ENCODE measurements at places on chromosomes 7 and 10.

- no peak for DNase-seq
Measured at GRCh38 chr10:88037623-88038022, 174.2 kb downstream of the PTEN start.

DNA sequence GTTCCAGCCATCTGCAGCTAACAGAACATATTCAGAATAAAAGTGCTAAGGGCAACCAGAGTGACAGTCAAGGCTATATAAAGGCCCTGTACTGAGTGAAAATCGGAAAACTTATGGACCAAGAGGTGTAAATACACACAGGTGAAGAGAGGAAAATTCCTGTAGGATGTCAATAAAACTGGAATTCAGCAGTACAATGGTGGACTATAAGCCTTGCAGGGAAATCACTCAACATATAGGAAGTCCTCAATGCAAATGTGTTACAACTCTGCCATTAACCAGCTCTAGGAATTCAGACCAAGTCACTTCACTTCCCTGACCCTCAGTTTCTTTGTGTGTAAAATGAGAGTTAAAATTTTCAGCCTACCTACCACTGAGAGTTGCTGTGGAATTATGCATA lies 7.7 kb downstream of the USP6NL start:
- DNase-seq, result no peak

- DNase-seq, result no peak
Measured at GRCh38 chr10:118276727-118277126, 65.4 kb downstream of the FAM204A start.

DNA sequence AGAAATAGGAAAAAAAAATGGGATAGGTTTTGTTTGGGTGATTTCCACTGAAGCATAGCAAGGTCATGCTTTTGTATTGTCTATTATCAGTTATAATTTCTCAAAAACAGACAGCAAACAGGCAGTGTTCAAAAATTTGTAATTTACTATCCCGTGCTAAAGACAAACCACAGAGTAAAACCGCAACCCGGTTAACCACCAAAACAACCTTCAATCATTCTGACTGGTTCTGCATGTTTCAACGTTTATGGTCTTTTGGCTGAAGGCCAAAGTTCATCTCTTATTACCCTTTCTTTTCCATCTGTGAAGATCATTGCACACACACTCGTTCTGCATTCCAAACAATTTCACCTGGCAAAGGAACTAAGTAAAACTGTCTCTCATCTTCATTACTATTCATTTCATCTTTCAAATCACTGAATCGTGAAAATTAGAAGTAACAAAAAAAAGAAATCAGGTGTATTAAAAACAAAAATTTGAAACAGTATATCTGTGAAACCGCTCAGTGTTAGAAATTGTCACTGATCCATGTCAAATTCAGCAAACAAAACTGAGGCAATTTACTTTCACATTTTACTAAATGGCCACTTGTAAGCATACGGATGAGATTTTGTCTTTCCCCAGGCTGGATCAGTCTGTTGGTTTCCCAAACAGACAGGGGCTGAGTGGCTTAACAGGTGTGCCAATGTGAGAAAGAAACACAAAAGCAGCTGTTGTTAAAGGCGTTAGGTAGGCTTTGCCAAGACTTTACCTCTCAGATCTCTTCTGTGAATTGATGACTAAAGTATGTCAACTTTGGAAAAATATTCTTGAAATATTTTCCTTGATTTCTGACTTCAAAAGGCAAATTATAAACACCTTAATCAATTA lies 539.6 kb downstream of the CNTNAP2 start:
- DNase-seq, result peak; percentile 60

- no peak for DNase-seq
Measured at GRCh38 chr7:159060440-159060839, 84.2 kb downstream of the VIPR2 start.

GRCh38 chr10:522350-522749 lies 167.1 kb downstream of the DIP2C start:
- DNase-seq, result no peak

DNA sequence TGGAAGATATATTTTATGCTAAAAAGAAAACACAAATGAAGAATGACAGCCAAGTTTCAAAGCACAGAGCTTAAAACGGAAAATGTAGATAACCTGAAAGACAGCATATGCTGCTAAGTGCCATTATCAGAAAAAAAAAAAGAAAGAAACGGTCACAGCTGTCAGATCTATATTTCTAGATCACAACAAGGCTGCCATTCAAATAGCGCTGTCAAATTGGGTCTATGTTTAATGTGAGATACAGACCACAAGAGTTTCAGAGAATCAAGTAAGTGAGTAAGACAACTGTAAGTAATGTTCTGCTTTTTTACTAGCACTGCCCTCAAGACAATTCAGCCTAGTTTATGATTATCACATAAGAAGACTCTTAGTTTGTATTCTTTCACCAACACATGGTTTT lies 66.1 kb upstream of the RNF148 start:
- DNase-seq, result no peak

GRCh38 chr10:93554760-93555432 lies 11.6 kb upstream of the FFAR4 start:
- peak; percentile 60 for DNase-seq

- DNase-seq, result no peak
Measured at GRCh38 chr10:5975641-5976473, 1.5 kb downstream of the IL15RA start.

GRCh38 chr7:101804967-101805366 lies 12.5 kb upstream of the CUX1 start:
- DNase-seq, result no peak

DNA sequence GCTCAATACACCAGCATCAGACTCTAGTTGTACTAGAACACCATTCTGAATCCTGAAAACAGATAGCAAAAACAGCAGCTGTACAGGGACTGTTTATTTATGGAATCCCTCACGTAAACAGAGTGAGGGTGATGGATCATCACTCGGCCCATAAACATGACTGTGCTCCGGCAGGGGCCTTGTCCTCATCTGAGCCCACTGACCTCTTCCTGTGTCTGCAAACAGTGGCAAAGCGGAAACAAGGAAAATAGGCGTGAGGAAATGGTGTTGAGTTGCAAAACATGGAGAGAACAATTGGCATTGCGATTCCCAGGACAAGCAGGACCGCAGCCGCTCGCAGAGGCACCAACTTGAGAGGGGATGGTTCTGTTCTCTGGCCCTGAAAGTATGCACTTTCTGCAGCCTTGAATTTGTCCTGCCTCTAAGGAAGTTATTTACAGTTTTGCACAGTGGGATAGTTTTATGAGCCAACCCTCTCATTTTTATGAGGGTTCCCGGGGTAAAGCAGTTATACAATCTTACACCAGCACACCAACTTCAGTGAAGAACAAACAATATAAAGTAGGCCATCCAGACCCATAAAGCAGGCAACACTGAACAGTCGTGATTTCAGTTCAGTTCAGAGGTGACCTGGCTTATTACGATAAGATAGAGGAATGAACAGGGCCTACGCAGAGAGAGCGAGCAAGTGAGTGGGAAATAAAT lies 248.0 kb upstream of the FZD8 start:
- no peak for DNase-seq

GRCh38 chr7:7699970-7700369 lies 18.4 kb downstream of the RPA3 start:
- no peak for DNase-seq

- no peak for DNase-seq
Measured at GRCh38 chr7:155298288-155298833, 683 bp downstream of the INSIG1 start.

GRCh38 chr10:70558871-70559810 lies 43.4 kb downstream of the PRF1 start:
- DNase-seq, result no peak

- no peak for DNase-seq
Measured at GRCh38 chr10:73232887-73233286, 14.2 kb downstream of the DNAJC9 start.

DNA sequence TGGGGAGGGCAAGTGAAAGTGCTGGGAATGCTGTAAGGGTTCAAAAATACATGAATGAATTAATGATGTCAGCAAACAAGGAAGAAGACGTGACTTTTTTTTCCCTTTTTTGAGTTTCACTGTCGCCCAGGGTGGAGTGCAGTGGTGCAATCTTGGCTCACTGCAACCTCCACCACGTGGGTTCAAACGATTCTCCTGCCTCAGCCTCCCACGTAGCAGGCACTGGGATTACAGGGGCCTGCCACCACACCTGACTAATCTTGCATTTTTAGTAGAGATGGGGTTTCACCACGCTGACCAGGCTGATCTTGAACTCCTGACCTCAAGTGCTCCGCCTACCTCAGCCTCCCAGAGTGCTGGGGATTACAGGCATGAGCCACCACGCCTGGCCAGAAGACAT lies 30.0 kb downstream of the DENND10 start:
- DNase-seq, result no peak

- DNase-seq, result no peak
Measured at GRCh38 chr10:113091920-113092319, 141.9 kb downstream of the TCF7L2 start.

DNA sequence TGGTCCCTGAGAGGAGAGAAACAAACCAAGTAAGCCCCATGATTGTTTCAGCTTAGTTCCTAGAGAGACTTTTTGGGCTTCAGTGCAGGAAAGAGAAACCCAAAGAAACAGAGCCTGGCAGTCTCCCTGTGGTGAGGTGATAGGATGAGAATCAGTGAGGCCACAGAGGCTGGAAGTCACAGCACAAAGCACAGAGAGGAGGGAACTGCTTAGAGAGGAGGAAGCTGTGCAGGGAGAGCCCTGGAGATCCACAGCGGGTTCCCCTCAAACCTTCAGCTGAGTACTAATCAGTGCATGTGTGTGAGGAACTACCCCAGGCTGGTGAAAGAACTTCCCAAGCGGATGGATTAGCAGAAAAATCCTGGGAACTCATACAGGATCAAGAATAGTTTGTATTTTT lies 27.4 kb upstream of the HECW1 start:
- no peak for DNase-seq

- DNase-seq, result no peak
Measured at GRCh38 chr10:21150166-21150565, 253.1 kb upstream of the NEBL start.

GRCh38 chr7:45036796-45037195 lies 36.8 kb downstream of the CCM2 start:
- no peak for DNase-seq

DNA sequence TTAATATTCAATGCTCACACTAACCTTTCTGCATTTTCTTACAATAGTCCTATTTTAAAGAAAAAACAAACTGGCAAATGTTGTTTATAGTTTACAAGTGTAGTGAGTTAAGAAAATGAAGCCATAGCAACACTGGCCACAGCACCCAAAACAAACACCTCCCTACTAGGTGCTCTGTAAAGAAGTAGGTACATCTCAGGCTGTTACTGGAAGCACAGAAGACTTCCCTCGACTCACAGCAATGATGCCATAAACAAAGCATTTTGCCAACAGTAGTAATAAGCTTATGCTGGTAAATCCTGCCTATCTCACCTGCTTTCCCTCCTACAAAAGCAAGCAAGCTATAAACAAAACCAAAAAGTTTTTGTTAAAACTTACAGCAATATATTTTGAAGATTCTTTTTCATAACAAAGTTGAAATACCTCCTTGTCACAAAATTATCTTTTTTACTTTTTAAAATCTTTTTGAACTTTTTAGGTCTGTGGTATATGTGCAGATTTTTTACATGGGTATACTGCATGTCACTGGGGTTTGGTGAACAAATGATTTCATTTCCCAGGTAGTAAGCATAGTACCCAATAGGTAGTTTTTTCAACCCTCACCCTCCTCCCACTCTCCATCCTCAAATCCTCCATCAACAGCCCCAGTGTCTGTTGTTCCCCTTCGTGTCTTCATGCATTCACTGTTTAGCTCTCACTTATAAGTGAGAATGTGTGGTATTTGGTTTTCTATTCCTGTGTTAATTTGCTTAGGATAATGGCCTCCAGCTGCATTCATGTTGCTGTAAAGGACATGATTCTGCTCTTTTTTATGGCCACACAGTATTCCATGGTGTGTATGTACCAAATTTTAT lies 28.4 kb downstream of the COA1 start:
- DNase-seq, result no peak

- no peak for DNase-seq
Measured at GRCh38 chr7:38360776-38361175, 87.3 kb upstream of the TARP start.

GRCh38 chr7:150326657-150327268 lies 3.4 kb upstream of the ACTR3C start:
- no peak for DNase-seq

DNA sequence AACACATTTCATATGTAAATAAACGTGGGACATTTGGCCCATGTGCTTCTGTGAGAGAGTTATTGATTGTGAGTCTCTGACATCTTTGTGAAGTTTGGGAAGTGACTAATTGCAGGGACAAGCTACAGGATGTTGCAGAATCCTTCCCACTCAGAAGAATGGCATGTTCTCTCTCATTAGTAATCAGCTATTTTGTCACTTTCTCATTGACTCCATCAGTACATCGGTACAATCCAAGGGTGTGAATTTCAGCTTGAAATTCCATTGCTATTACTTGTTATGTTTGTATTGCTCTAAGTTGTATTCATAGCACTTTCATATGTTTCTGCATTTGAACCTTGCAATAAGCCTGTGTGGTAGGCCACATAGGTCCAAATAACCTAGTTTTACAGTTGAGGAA lies 100.0 kb upstream of the KCNMA1 start:
- DNase-seq, result no peak

DNA sequence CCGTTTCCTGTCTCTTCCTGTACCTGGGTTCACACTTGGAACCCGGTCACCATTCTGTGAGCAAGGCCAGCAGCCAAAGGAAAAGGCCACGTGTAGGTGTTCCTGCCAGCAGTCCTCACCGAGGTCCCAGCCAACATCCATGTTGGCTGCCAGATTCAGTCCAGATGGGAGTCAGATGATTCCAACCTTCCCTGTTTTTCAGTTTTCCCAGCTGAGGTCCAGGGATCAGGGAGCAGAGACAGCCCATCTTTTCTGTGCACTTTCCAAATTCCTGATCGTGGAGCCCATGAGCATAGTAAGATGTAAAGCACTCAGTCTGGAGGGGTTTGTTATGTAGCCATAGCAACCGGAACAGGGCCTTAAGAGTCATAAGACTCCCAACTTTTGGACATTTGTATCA lies 3.9 kb upstream of the PVRIG start:
- peak; percentile 53 for DNase-seq

DNA sequence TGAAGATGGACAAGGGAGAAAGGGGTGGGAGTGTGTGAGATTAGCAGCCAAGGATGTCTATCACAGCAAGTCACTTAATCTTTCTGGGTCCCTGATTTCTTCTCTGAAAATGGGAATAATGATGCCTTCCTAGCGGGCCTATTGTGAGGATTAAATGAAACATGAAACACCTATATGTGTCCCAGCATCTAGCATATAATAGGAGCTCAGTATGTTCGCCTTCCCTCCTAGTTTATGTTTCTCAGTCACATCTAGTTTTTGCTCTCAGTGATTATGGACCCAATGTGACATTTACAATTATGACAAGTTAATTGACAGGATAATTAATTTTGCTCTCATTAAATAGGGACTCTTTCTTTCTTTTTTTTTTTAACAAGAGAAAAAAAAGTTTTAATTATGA lies 252.9 kb downstream of the SNX13 start:
- DNase-seq, result no peak

DNA sequence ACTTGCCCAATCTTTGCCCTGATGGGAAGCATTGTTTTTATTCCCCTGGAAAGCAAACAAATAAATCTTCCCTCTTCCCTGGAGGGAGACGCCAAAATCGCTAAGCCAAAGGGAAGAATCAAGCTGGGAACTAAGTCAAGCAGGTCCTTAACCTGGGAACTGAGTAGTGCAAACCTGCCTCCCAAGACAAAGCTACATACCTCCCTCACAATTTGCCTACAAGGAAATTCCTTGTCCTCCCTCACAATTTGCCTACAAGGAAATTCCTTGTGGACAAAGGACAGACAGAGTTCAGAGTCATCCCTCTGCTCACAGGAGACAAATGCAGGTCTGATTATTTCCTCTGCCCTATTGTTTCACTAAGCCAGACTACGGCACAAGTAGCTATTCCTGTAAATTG lies 50.5 kb downstream of the SPOCK2 start:
- no peak for DNase-seq

Measured in NCI-H446 (cell line).